Naive thymus-derived CD8-positive, alpha-beta T cell (primary cell): ENCODE measurements at places on chromosomes 7 and 10.

DNA sequence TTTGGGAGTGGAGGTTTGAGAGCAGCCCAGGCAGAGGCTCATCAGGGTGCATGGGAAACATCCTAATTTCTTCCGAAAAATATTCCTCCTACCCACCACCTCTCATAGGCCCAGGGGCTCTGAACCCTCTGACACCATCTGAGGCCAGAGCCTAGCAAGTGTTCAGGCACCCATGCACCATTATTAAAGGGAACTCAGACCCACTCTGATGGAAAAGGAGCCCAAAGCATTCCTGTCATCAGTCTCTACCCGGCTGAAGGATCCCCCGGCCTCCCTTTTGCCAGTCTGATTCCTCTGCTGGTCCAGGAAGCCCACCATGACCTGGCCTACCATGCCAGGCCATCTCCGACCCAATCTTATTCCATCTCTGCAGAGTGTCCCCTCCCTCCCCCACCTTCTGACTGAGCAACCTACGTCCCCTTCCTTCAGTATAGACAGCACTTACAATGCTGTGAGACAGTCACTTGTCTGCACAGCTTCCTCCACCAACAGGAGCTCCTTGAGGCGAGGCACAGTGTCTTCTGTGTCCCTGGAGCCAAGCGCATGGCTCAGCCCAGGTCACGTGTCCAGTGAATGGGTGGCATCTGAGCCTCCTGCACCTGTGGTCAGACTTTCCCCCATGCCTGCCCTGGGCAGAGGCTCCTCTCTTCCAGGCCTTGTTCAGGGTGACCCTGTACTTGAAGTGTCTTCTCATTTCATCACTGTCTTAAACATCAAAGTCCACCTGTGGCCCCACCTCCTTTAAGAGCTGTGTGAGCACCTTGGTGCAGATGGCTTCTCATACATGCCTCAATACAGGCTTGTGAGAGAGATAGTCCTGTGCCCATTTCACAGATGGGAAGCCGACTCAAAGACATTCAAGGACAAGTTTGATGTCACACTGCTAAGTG is 889 bp upstream of the GPR15LG start:
- H3K4me1 ChIP-seq = peaks cover 6% of the 10 kb centered on the region
- H3K27me3 ChIP-seq = no peaks in the 10 kb centered on the region
- H3K27ac ChIP-seq = no peak overlapping the region
- H3K36me3 ChIP-seq = peaks cover under 1% of the 10 kb centered on the region
- no peak overlapping the region for H3K4me3 ChIP-seq

DNA sequence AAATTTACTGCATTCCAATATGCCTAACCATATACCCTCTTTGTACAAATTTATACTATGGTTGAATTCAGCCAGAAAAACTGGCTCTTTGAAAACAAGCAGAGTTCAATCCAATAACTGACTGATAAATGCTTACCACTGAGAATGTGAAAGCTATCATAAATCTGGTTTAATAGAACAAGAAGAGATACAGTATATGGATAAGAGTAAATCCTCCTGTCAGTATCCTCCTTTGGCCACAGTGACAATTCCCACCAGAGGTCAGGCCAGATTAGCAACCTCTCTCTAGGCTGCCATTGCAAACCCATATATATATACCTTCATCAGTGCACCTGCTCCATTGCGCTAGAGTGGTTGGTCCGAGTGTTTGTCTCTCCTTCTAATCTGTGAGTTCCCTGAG is 647.2 kb downstream of the GRM8 start:
- no peak overlapping the region for H3K27ac ChIP-seq

DNA sequence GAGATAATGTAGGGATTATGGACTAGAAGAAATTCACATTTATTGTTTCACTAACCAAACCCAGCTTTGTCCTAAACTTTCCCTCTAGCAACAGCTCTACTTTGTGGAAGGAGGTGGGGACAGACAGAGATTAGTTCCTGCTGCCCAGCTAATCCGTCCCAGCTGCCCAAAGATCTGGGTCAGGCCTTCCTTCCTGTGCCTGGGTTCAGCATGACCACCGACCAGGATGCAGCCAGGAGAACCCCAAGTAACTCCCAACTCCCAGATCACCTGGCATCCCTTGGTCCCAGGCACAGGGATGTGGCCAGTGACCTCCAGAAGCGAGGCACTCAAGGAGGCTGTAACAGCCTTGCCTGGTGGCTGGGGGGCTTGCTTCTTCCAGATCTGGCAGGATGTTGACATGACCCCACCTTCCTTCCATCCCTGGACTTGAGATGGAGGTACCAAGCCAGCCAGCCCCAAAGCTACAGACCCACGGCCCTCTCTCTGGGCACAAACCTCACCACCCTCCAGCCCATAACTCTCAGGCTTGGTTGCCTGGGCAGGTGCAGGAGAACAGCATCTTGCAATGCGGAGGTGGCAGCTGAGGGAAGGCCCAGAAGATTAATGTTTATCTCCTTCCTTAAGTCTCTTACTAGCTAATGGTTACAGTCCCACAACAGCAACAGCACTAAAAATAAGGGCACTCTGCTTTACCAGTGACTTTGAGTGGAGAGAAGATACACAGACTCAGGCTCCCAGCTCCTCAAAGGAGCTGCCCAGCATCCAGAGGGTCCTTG is 11.1 kb downstream of the CAMK2G start:
- H3K36me3 ChIP-seq = no peaks in the 10 kb centered on the region
- H3K4me1 ChIP-seq = peaks cover 90% of the 10 kb centered on the region
- peak overlapping the region; percentile 19 for H3K4me3 ChIP-seq
- H3K27me3 ChIP-seq = no peaks in the 10 kb centered on the region
- DNase-seq = no peak

- no peaks in the 10 kb centered on the region for H3K27me3 ChIP-seq
- no peak overlapping the region for H3K4me3 ChIP-seq
- H3K4me1 ChIP-seq = no peaks in the 10 kb centered on the region
- no peak overlapping the region for H3K27ac ChIP-seq
- DNase-seq = no peak
- H3K36me3 ChIP-seq = no peaks in the 10 kb centered on the region
Observed at GRCh38 chr7:15168489-15168888, 265.9 kb upstream of the DGKB start.
